Uterine smooth muscle cell (primary cell): ENCODE measurements at places on chromosomes 4 and X. TPM values are rescaled to one million over a fixed set of nuclear protein-coding genes. Genes with fewer than 3 reads are reported as not detected.

The HPSE gene
- 0.75 and 1.8 TPM in 2 replicates for total RNA-seq

The SLC6A14 gene
- total RNA-seq: not detected in 2 replicates

The SHROOM2 gene
- total RNA-seq: 0.44 and 0.75 TPM in 2 replicates

The SUPT20HL2 gene
- total RNA-seq: 0.22 TPM in 1 of 2 replicates, not detected in the other

The OTC gene
- not detected in 2 replicates for total RNA-seq

The MSL3 gene
- 19.7 and 22.2 TPM in 2 replicates for total RNA-seq

The CETN2 gene
- 39.2 and 56.4 TPM in 2 replicates for total RNA-seq

The PWWP3B gene
- 13.3 and 35.0 TPM in 2 replicates for total RNA-seq

The INPP4B gene
- total RNA-seq: 69.7 and 97.3 TPM in 2 replicates

The EMCN gene
- total RNA-seq: under 0.01 and 0.12 TPM in 2 replicates

The NDNF gene
- 0.12 and 0.55 TPM in 2 replicates for total RNA-seq

The CFAP47 gene
- 0.11 and 0.12 TPM in 2 replicates for total RNA-seq

The XAGE2 gene
- total RNA-seq: not detected in 2 replicates

The FAM199X gene
- total RNA-seq: 25.7 and 27.9 TPM in 2 replicates

The MAPK10 gene
- total RNA-seq: 21.1 and 23.4 TPM in 2 replicates

The GIMD1 gene
- not detected in 2 replicates for total RNA-seq

The PABPC1L2A gene
- total RNA-seq: not detected in 2 replicates

The SORCS2 gene
- total RNA-seq: 0.44 and 1.5 TPM in 2 replicates

The ABCE1 gene
- 146 and 205 TPM in 2 replicates for total RNA-seq

The FRMD7 gene
- total RNA-seq: 0.11 TPM in 1 of 2 replicates, not detected in the other

The CYLC1 gene
- not detected in 2 replicates for total RNA-seq

The ETDA gene
- total RNA-seq: not detected in 2 replicates

The JADE3 gene
- 3.0 and 4.6 TPM in 2 replicates for total RNA-seq

The GYPE gene
- 0.11 and 0.25 TPM in 2 replicates for total RNA-seq
